A549 treated with AZD2906 at 1 μM for 4 hours (cell line): ENCODE measurements at places on chromosomes 6 and 20. TPM values are rescaled to one million over a fixed set of nuclear protein-coding genes. Genes with fewer than 3 reads are reported as not detected.

NRSN1 gene
- total RNA-seq, result not detected in 5 replicates

GRIK2 gene
- total RNA-seq, result 0.34 to 0.58 TPM (median 0.46 TPM) in 5 replicates

BPIFB4 gene
- not detected in 5 replicates for total RNA-seq

PNPLA1 gene
- total RNA-seq, result not detected in 5 replicates

EPPIN gene
- total RNA-seq, result not detected in 5 replicates

SRMS gene
- 0.06 to 0.25 TPM (median 0.09 TPM) in 5 replicates for total RNA-seq

SMLR1 gene
- 0.02 to 0.03 TPM in 2 of 5 replicates, not detected in the others for total RNA-seq

TUBB1 gene
- total RNA-seq, result 0.02 to 0.03 TPM (median 0.03 TPM) in 4 of 5 replicates, not detected in the other

RSPO4 gene
- 0.03 TPM in 2 of 5 replicates, not detected in the others for total RNA-seq

LHFPL5 gene
- total RNA-seq, result 0.15 to 0.23 TPM (median 0.21 TPM) in 4 of 5 replicates, not detected in the other

CST5 gene
- total RNA-seq, result not detected in 5 replicates

HCK gene
- 0.05 to 0.11 TPM (median 0.06 TPM) in 5 replicates for total RNA-seq

HLA-DMB gene
- 1.4 to 2.5 TPM (median 1.7 TPM) in 5 replicates for total RNA-seq

VSTM2L gene
- total RNA-seq, result 20.6 to 33.5 TPM (median 26.8 TPM) in 5 replicates

PAX1 gene
- total RNA-seq, result 0.02 TPM in 1 of 5 replicates, not detected in the others

SERINC3 gene
- 68.8 to 86.4 TPM (median 82.6 TPM) in 5 replicates for total RNA-seq

BCAS1 gene
- total RNA-seq, result 0.37 to 0.66 TPM (median 0.49 TPM) in 5 replicates
